ENCODE measurements at places on chromosomes 1 and 21.

DNA sequence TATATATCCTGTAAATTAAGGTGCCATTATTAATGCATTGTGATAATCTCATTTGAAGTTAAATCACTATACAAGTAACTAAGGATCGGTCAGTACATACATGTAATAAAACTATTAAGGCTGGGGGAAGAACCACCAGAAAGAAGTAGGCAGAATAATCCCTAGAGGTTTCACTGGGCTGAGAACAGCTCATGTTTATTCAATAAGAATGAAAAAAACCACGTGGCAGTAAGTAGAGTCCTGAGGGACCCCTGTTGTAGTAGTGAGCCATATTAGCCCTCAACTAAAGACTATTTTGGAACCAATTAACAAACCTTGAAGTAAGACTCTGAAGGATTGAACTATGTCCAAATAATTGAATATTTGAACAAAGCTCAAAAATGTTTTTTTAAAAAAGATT lies 46.9 kb upstream of the ADAM30 start:
- no peak for DNase-seq

GRCh38 chr1:163712321-163712720 lies 390.6 kb downstream of the NUF2 start:
- DNase-seq: no peak

GRCh38 chr1:172456344-172456769 lies 12.5 kb upstream of the PIGC start:
- DNase-seq: no peak

DNA sequence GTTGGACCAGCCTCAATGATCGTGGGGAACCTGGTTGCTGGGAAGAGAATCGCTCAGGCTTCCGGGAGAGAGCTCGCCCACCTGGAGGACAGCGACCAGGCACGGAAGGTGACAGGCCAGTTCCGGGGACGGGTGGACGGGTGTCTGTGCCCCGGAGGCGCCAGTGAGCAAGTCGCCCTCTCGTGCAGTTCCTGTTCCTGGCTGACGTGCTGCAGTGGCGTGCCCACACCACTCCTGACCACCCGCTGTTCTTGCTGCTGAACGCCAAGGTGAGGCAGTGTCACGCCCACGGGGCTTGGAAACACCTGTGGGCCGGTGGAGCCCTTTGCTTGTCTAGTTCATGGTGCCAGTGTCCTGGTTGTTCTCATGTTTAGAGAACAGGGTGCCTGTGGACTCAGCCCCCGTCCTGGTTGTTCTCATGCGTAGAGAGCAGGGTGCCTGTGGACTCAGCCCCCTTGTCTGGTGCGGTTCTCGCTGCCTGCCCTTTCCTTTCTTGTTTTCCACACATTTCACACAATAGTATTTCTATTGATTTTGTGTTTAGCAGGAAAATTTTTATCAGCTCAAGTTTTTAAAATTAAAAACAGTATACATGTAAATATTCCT lies 53.1 kb downstream of the S100B start:
- DNase-seq: no peak

DNA sequence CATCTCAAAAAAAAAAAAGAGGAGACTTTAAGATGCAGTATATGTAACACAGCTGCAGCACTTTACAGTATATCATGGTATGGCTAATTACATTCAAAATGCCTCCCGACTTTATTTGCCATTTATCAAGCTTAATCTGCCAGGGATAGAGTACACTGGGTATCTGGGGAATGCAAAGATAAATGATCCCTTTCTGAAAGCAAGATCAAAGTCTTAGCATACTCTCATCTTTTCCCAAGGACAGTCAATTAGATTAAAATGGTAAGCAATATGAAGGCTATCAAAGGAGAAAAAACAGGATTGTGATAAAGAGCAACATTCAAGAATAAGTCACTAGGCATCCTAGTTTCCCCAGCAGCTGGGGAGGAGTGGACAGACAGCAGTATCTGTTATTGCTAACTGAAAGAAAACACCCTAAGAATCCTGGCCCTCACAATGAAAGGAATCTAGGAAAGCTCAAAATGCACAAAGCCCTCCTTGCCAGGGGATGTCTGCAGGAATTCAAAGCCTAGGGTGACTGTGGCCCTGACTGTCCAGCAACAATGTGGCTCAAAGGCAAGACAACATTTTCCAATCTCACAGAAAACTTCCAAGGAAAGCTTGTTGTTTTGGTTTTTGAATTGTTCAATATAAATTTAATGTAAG lies 56.7 kb upstream of the RAP1GAP start:
- no peak for DNase-seq

GRCh38 chr1:208208132-208208487 lies 36.1 kb downstream of the PLXNA2 start:
- DNase-seq: no peak

GRCh38 chr1:24605534-24606295 lies 37.4 kb upstream of the SRRM1 start:
- DNase-seq: no peak

- no peak for DNase-seq
These were observed 1.9 kb downstream of the ZYG11B start for GRCh38 chr1:52727956-52728656.

- DNase-seq: no peak
These were observed 17.0 kb upstream of the PKP1 start for GRCh38 chr1:201266276-201266675.

- DNase-seq: no peak
These were observed 43.6 kb downstream of the PBX1 start for GRCh38 chr1:164602480-164603093.

DNA sequence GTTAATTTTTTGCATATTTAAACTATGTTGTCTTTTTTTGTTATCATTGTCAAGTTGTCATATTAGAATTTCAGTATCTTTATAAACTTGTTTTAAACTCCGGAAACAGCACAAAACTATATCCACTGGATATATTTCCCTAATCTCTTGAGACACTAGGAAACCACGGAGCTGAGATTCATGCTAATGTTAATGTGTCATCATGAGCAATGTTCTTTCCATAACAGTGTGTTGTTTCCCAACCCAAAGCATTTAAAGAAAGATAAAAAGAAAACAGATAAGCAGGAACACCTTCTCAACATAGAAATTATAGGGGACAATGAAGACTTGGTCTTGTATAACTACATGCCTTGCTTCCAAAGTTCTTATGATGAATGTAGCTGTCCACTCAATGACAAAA lies 626.2 kb upstream of the TMPRSS15 start:
- DNase-seq: no peak

- DNase-seq: no peak
These were observed 71.1 kb downstream of the NPHP4 start for GRCh38 chr1:5921129-5921528.

DNA sequence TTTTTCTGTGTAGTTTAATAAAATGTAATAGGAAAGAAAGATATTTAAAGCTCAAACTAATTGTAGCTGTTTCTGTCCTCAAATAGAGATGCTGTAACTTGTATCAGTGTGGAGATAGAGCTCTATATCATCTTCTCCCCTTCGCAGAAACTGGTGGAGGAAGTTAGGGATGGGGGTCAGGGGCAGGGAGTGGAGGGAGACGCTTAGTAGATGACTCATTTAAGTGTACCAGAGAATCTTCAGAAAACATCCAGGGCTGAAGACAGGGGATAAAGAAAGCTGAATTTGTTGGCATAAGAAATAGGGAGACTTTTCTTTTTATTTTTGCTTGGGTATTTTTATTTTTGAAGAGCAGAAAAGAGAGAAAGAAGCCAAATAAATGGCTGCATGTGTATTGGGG lies 282.6 kb upstream of the DPYD start:
- no peak for DNase-seq

DNA sequence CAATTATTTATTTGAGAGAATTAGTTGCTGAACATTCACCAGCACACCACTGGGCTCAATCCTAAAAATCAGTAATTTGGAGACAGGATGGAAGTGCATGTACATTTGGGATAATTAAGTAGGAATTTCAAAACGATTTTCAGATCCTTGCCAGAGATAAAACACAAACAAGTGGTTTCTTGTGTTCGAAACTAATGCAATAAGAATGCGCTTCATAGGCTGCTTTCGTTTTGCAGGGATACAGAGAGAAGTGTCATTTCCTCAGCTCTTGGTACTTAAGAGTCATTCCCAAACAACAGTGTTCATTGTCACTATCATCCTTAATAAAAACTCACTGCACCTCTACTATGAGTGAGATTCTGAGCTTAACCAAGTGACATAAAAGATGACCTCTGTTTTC lies 20.6 kb upstream of the USP24 start:
- no peak for DNase-seq

- DNase-seq: no peak
These were observed 38.7 kb downstream of the RRAGC start for GRCh38 chr1:38820860-38821259.

- no peak for DNase-seq
These were observed 7.3 kb upstream of the FUCA1 start for GRCh38 chr1:23875382-23875781.

DNA sequence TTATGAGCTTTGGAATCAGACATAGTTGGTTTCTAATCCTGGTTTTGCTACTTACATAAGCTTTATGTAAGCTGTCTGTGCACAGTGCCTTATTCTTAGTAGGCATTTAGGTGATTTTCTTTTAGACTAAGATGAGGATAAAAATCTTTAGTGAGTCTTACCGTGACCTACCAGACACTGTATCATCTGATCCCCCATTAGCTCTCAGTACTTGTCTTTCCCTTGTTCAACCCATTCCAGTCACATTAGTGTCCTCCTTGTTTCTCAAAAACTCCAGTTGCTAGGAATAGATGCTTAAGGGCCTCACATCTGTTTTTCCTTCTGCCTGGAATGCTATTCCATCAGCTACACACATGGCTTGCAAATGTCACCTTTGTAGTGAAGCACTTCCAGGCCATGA lies 18.8 kb downstream of the PPP1R12B start:
- DNase-seq: no peak

DNA sequence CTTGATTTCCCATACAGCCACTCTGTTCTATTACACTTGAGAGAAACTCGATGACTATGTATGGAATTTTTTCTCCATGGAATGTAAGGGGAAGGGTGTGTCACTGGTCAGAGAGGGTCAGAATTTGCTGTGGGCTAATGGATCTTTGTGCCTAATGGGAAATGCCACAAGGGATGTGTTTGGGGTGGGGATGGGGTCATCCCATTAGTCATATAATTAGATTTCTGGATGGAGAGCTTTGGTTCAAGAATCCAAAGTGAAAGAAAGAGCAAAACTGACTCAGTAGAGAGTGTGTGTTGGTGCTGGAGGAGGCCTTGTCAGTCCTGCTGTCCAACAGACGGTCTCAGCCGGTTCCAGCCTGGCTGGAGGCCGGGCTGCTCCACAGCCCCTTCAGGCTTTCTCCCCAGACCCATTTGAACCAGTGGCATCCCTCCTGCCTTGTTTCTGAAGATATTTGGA lies 86.4 kb downstream of the LAMC2 start:
- DNase-seq: no peak

DNA sequence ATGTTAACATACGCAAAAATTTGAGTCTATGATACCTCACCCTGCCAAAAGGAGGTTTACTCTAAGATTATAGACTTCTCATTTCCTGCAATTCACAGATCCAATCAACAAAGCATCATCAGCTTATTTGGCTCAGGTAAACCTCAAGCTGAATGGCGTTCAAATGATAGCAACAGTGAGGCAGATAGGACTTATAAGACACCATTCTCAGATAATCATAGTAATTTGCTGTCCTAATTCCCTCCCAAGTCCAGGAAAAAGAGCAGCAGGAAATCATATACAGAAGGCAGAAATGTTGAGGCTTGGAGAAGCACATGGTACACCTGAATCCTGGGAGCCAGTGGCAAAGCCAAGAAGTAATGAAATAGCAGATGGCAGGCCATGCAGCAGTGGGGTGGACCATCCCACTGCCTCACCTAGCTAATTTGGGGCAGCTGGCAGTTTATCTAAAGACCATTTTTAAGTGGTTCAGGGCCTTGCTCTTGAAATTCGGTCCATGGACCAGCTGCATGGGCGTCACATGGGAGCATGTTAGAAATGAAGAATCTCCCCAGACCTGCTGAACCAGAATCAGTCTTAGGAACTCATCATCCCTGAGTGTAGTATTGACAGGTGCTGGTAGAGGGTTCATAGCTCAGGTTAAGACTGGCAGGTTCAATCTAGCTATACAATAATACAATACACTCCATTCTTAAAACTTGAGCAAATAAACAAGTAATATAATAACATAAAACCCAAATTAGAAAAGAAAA lies 57.7 kb downstream of the ASTN1 start:
- no peak for DNase-seq

GRCh38 chr1:207910591-207911354 lies at the start of gene CD34:
Gene CD34 (minus strand): TSS chr1:207911125. CDS start chr1:207911080, 45 bp downstream.
- no peak for DNase-seq

- DNase-seq: no peak
These were observed 121.2 kb downstream of the PTPN14 start for GRCh38 chr1:214429951-214430770.

DNA sequence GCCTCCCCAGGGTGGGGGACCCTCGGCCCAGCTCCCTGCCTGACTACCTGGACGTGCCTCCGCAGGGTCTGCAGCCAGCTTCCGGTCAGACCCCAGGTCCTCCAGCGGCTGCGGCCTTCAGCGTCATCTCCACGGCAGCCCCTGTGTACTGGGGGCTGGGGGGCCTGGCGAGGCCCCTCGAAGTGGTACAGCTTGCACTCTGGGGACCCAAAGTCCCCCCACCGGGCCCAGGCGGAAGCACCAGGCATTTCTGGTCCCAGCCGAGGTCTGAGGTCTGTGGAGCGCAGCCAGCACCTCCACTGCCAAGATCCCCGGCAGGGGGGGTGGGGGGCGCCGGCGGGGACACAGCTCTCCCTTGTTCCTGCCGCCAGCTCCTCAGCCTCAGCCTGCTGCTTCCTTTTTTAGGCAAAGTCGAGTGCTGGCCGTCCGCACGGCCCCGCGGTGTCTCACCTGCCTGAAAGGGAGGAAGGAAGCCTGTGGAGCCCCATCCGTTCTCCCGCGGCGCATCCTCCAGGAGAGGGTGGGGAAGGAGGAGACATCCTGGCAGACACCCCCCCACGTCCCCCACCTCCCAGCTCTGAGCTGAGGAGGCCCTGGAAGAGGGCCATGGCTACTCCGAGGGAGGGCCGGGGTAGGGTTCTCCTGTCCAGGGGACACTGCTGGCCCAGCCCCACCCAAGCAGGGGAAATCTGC lies 1.2 kb upstream of the VWA1 start:
- DNase-seq: no peak

- no peak for DNase-seq
These were observed 669.3 kb downstream of the MATN1 start for GRCh38 chr1:30054126-30054525.

DNA sequence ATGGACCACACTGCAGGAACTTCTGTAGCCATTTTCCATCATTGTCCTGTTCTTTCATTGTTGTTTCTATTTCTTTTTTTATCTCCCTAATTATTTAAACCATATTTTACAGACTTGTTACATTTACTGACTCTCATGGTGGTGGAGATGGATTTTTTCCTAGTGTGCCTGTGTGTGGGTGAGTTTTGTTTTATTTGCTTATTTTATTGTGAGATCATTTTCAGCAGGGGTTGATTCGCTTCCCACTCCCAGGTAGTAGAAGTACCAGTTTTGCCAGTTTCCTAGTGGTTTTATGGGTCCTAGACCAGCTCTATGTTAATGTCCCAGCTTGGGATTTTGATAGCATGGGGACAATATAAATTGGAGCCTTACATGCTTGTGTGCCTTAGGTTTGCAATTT lies 80.0 kb upstream of the BACH1 start:
- DNase-seq: no peak
